Glutamatergic neuron (in vitro differentiated cells): ENCODE measurements at places on chromosomes 3 and 15. TPM values are rescaled to one million over a fixed set of nuclear protein-coding genes. Genes with fewer than 3 reads are reported as not detected.

The PLSCR2 gene
- total RNA-seq = not detected

The B3GNT5 gene
- 2.9 TPM for total RNA-seq

The C2CD4A gene
- 0.20 TPM for total RNA-seq

The CDHR4 gene
- not detected for total RNA-seq

The FSTL1 gene
- 206 TPM for total RNA-seq

The CTXN2 gene
- total RNA-seq = 0.22 TPM

The DPPA2 gene
- total RNA-seq = 0.42 TPM

The SCAANT1 gene
- not detected for total RNA-seq

The RBPMS2 gene
- 2.0 TPM for total RNA-seq
